ENCODE measurements at places on chromosomes 1 and 21. TPM values are rescaled to one million over a fixed set of nuclear protein-coding genes. Genes with fewer than 3 reads are reported as not detected.

Gene GPA33
- total RNA-seq = 0.34 TPM

Gene CELA3B
- not detected for total RNA-seq

Gene C1orf115
- total RNA-seq = 21.4 TPM

Gene UROD
- total RNA-seq = 65.5 TPM

GRCh38 chr1:30525971-30526651, 197.3 kb downstream of the MATN1 start:
- no peaks in the 10 kb centered on the region for H3K4me1 ChIP-seq
- no peaks in the 10 kb centered on the region for H3K36me3 ChIP-seq
- no peak overlapping the region for H3K27ac ChIP-seq
- no peaks in the 10 kb centered on the region for H3K27me3 ChIP-seq
- no peak for DNase-seq

Gene DNM3
- total RNA-seq = 1.5 TPM

DNA sequence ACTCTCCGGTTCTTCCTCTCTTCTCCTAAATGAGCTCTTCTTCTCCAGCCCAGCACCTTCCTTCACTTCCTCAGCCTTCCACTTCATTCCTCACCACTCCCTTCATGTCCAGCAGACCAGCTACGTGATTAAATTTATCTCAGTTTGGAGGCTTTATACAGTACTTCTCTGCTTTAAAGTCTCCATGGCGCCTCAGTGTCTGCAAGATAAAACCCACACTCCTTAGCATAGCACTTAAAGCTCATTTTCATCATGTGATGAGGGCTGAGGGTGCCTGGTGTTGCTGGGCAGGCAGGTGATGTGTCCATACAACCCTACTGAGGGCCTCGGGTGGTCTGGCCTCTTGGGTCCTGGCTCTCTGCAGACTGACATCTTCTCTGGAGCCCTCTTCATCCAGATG, 7.7 kb downstream of the SLC5A9 start:
- peaks cover 17% of the 10 kb centered on the region for H3K4me1 ChIP-seq
- no peaks in the 10 kb centered on the region for H3K36me3 ChIP-seq
- DNase-seq = no peak
- no peak overlapping the region for H3K4me3 ChIP-seq

Gene AK5
- total RNA-seq = not detected

Gene LTN1
- 32.6 TPM for total RNA-seq

GRCh38 chr1:88016947-88017346, 667.1 kb upstream of the PKN2 start:
- H3K27ac ChIP-seq = no peak overlapping the region
- H3K4me1 ChIP-seq = no peaks in the 10 kb centered on the region
- no peak overlapping the region for H3K4me3 ChIP-seq
- no peaks in the 10 kb centered on the region for H3K36me3 ChIP-seq
- no peaks in the 10 kb centered on the region for H3K27me3 ChIP-seq

Gene CD1E
- total RNA-seq = not detected

DNA sequence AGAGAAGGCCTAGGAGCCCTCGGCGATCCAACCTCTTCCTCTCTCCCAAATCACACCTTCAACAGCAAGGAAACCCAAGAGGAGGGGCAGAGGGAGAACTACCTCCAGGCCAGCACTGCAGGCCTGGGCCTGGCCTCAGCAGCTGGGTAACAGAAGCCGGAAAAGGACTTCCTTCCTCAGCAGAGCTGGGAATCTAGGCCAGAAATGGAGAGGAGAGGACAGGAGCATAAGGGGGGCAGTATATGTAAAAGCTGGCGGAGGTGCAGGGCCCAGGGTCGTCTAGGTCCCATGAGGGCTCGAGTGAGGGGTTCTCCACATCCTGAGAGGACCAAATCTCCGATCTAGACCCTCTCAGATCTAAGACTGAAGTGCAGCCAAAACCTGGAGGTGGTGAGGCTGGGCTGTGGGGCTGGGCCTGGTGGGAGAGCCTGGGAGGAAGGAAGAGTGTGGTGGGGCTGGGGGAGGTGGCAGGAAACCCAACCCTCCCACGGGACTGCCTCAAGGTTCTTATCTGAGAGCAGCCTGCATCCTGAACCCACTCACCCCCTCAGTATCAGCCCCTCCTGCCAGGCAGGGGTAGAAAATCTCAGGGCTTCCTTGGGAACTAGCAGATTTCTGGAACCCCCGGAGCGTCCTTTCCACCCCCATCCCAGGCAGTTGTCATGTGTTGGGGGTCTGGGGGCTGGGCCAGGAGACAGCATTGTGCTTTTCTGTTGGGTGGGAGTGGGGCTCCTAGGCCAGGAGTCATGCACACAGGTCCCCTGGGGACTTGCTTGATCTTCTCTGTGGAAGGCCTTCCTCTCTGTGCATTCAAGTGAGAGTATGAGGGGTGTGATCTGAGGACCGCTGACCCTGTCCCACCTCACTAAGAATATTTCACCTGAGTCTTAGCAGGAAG, 33.0 kb downstream of the PIK3C2B start:
- H3K27ac ChIP-seq = peak overlapping the region; percentile 86
- H3K27me3 ChIP-seq = no peaks in the 10 kb centered on the region
- peak; percentile 69 for DNase-seq
- peaks cover 1% of the 10 kb centered on the region for H3K36me3 ChIP-seq

Gene TMIGD3
- not detected for total RNA-seq

- no peak overlapping the region for H3K4me3 ChIP-seq
- DNase-seq = no peak
- peaks cover 17% of the 10 kb centered on the region for H3K4me1 ChIP-seq
- peaks cover 55% of the 10 kb centered on the region for H3K27me3 ChIP-seq
- H3K36me3 ChIP-seq = no peaks in the 10 kb centered on the region
- H3K27ac ChIP-seq = no peak overlapping the region
Observed at GRCh38 chr1:58572690-58573089, 4.4 kb downstream of the TACSTD2 start.

Gene SLAMF8
- total RNA-seq = 0.54 TPM

DNA sequence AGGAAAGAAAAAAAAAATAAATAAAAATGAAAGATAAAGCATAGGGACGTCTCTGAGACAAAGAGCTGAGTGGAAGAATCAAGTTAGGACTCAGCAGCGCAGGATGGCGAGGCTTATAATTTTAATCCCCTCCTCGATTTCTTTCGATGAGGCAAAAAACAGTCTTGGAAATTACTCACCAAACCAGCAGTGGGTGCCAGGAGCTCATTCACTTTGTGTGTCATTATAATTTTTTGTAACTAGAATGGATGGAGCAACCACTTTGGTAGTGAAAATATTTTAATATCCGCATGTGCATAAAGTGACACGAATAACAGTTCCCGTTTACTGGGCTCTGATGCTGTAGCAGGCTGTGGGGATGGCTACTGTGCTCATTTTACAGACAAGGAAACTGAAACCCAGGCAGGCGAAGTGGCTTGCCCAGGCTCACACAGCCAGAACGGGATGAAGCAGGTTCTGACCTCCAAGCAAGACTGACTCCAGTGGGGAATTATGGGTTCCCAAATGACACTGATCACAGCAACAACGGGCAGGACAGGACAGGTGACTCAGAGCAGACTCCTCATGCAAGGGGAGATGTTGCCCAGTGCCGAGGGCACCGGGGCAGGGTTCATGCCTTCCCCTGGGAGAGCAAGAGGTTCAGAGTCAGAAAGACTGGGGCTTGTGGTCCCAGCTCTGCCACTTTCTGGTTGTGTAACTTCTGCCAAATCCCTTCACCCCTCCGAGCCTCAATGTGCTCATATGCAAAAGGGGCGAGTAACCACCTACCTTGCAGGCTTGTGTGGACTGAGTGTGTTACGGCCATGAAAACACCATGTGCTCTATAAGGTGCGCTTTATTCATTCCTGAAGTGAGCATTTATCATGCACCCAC, 63.6 kb downstream of the RUNX3 start:
- no peak overlapping the region for H3K27ac ChIP-seq
- no peaks in the 10 kb centered on the region for H3K36me3 ChIP-seq
- DNase-seq = no peak
- H3K4me3 ChIP-seq = no peak overlapping the region
- peaks cover 17% of the 10 kb centered on the region for H3K4me1 ChIP-seq

DNA sequence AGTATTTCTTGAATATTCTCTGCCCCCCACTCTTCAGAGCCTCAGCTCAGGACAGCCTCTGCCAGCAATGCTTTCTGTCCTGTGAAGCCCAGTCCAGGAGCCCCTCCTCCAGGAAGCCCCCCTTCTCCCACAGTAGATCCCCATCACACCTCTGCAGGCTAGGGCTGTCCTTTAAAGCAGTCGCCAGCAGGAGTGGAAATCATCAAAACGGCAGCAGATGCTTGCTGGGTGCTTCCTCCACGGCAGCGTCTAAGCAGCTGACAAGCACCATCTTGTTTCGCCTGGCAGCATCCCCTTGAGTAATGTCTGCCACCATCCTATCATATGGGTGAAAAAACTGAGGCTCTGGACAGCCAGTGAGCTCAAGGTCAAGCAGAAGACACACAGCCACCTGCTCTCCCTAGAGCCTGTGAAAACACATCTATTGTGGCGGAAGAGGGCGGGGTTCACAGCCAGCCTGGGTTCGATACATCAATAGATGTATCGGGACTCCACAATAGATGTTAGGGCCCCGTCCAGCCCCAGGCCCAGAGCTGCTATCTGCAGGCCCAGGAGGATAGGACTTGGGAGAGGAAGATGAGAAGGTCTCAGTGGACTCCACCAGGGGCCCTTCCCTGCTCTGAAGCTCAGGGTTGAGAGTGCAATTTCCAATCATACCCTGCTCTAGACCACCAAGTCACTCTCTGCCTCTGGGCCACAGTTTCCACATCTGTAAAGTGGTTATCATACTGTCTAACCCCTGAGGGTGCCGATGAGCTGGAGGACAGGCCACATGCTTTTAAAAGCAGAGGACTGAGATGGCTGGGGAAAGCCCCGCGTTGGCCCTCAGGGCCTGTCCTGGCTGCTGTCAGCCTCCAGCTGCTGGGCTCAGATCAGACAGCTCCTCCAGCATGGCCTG, 17.5 kb downstream of the RUNX3 start:
- no peaks in the 10 kb centered on the region for H3K27me3 ChIP-seq
- H3K27ac ChIP-seq = no peak overlapping the region
- no peak overlapping the region for H3K4me3 ChIP-seq
- peaks cover 83% of the 10 kb centered on the region for H3K36me3 ChIP-seq
- H3K4me1 ChIP-seq = peaks cover 18% of the 10 kb centered on the region

All from B cell (primary cell).